ENCODE measurements at places on chromosomes 16 and 17.

GRCh38 chr17:77312786-77313599 lies 172.2 kb downstream of the SEC14L1 start:
- no peak for DNase-seq

GRCh38 chr16:84790301-84790700 lies 29.5 kb upstream of the CRISPLD2 start:
- no peak for DNase-seq

DNA sequence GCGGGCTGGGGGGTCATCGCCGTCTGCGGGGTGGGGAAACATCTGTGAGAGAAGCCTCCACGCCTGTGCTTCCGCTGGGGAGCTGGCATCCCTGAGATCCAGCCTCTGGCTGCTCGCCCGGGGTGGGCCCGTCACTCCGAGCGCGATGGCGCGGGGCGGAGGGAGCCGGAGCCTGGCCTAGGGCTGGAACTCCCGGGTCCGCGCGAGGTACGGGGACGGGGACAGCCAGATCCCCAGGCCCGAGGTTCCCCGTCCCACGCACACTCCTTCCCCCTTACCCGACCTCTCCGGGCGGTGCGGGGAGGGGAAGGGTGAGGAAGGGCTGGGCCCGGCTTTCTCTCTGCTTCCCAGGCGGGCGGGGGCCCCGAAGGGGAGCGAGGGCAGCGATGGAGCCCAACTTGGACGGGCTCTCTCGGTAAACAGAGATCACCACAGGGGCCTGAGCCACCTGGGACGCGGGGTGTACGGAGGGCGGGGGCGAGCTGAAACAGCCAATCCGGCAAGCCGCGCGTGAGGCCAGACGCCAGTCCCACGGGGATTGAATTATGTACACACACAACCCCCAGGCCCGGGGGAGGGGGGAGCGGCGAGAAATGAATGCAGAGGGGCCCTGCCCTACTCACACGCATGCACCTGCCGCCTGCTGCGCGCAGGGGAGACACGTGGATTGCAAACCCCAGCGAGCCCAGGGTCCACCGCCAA lies at the start of gene SLC16A11:
SLC16A11 (minus strand) TSS at position 596 of the 702 bp plus-strand sequence; CDS start at position 17, 579 bp downstream.
- no peak for DNase-seq

DNA sequence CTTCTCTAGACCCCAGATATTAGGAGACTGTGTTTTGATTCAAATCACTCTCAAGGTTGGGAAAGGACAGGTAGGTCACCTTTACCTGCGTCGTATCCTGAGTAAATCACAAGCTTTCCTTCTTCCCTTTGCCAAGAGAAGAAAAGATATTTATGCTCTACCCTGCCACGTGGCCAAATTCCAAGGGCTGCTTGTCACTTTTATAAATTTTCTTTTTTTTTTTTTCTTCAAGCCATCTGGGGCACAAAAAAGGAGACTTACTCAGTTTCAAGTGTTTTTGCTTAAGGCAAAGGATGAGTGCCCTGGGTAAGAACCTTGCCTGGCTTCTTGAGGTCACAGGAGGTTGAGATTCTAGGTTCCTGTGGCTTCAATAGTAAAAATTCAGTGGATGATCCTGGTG lies 285.1 kb downstream of the TMEM114 start:
- DNase-seq, result no peak

DNA sequence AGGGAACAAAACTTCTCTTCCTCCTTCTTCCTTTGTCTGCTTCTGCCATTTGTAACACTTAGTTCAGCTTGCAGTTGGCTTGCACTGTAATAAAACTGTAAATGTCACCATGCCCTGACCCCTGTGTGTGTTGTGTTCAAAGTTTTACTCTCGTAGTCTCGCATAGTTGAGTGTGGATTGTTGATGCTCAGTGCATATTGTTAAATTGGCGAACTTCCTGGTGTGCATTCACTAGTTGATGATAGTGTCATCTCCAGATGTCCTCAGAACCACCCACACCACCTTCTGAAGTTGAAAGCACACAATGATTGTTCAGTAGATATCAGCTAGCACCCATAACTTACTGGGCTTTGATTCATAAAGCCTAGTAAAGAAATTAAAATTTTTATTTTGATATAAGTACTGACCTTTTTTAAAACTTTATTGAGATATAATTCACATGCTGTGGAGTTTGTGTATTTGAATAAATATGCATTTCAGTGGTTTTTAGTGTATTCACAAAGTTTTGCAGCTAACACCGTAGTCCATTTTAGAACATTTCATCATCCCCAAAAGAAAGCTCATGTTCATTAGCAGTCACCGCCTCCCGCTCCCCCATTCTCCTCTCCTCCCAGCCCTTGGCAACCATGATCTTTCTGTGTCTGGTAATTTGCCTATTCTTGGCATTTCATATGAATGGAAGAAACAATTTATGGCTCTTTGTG lies 25.0 kb downstream of the USP10 start:
- no peak for DNase-seq

- no peak for DNase-seq
Measured at GRCh38 chr17:72270273-72270924, 149.6 kb downstream of the SOX9 start.

DNA sequence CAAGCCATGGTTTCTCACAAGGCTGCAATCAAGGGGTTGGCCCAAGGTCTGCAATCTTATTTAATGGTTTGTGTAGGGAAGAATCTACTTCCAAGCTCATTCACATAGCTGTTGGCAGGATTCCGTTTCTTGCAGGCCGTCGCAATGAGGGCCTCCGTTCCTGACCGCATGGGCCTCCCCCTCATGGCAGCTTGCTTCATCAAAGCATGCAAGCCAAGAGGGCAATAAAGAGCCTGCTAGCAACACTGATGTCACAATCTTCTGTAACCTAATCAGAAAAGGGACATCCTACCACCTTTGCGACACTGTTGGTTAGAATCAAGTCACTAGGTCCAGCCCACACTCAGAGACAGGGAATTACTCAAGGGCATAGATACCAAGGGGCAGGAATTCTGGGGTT lies 95.5 kb downstream of the CCT6B start:
- no peak for DNase-seq

DNA sequence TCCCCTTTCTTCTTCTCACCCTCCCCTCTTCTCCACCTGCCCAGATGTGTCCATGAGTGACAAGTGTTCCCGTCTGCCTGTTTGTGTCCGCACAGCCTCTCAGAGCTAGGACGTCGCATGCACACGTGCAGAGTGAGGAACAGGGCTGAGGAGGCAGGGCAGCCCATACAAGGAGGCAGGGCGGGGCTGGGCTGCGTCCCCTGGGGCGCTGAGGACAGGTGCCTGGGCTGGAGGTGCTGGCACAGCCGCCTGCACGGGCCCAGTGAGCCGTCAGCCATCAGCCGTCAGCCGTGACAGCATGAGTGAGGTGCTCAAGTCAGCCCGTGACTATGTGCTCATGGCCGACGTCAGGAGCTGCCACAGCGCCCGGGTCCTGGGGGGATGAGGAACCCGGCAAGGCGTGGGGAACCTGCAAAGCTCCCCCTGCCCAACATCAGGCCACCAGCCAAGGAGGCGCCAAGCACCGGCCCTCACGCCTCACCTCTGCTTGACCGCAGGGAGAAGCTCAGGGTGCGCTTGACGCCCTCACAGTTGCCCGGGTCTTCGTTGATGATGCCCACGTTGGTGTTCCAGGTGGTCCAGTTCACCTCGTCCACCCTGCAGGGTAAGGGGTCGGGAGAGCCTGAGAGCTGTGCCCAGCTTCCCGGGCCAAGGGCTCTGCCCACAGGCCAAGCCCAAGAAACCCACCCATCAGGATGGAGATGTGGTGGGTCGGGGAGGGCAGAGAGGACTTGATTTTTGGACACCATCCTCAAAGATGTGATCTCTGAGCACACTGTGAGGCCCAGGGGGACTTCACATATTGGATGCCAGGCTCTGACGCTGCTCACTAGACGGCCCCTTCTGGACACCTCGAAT lies 13.7 kb upstream of the TRPV3 start:
- no peak for DNase-seq

GRCh38 chr17:30389756-30390300 lies 11.1 kb downstream of the CPD start:
- no peak for DNase-seq

GRCh38 chr17:58006560-58006923 lies 504 bp downstream of the SRSF1 start:
- DNase-seq, result no peak

DNA sequence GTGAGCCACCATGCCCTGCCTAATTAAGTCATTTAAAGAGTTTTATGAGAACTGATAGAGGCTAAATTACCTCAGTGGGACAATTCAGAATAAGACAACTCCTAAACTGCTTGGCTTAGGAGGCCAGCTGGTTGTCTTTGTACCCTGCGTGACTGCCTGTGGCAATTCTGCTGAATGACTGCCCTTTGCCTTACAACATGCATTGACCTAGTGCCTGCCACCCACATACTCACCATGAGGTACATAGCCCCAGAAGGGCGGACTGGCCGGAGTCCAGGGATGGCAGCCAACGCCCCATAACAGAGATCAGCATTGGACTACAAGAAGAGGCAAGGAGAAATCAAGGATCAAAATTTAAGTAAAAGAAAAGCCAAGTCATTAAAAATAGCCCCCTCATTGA lies 7.3 kb downstream of the TAT start:
- DNase-seq, result no peak

DNA sequence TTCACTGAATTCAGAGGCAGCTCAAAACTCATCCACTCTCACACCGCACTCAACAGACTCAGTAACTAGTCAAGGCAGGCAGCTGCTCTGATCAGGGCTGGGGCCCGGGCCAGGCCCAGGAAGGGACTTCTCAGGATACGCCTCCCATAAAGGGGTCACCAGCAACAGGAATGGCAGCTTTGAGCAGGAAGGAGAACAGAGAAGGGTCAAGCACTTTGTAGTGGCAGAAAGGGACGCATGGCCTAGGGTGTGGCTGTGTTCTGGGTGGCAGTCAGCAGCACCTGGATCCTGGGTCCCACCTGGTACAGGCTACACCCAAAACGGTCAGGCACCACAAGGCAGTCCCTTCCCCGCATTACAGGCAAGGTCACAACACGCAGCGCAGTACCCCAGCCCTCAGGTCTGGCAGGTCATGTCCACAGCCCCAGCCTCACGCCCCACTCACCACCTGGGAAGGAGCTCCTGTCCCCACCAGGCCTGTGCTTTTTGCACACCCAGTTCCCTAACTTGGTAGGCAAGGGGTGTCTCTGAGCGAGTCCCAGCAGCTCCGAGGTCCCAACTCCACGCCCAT lies 99.7 kb downstream of the ZNF778 start:
- no peak for DNase-seq

- no peak for DNase-seq
Measured at GRCh38 chr17:68821860-68822696, 133.1 kb downstream of the ABCA8 start.

- peak; percentile 55 for DNase-seq
Measured at GRCh38 chr17:49365667-49366066, 3.6 kb upstream of the ZNF652 start.

- no peak for DNase-seq
Measured at GRCh38 chr16:73062743-73063733, 15.1 kb upstream of the ZFHX3 start.

DNA sequence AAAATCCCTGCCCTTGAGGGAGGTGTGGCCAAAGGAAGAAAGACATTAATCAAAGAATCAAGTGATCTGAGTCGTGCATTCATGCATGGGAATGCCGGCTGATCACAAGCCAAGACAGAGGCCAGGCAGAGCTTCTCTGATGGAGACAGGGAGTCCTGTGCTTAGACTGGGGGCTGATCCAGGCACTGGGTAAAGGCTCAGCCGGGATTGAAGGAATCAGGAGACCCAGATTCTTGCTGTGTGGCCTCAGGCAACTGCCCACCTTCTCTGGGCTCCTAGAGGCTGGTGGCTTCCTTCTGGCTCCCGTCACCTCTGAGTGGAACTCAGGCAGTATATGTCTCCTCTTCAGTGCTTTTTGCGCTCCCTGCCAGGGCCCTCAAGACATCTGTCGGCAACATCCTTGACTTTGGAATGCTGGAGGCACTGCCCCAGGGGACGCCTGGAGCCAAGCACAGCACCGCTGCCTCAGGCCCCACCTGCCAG lies 17.7 kb downstream of the RAI1 start:
- DNase-seq, result no peak

DNA sequence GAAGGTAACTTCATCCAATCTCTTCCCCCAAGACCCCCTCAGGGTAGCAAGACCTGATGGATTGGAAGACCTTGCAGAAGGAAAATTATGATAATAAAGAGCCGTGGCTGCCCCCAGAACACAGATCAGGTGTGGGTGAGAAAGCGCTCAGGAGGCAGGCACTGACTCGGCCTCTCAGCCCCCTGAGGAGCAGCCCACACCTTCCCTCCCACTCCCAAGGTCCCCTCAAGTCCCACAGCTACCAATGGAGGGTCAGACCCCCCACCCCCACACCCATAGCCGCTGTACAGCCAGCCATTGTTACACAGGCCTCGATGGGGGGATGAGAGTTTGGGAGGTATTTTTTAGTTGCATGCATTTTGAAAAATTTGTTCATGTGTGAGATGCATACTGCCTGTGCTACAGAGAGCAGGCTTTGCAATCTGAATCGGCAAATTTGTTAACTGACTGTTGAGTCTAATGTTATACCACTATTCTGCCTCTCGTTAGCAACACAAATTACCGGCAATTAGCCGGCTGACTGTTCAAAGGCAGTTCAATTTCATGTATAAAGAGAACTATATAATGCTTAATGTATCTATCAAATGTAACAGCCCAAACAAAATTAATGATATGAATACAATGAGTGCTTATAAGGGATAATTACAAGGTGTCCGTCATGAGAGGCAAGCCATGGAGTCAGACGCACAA lies 211.7 kb downstream of the C16orf78 start:
- DNase-seq, result no peak

- DNase-seq, result no peak
Measured at GRCh38 chr17:80941171-80941570, 50.5 kb upstream of the CHMP6 start.

DNA sequence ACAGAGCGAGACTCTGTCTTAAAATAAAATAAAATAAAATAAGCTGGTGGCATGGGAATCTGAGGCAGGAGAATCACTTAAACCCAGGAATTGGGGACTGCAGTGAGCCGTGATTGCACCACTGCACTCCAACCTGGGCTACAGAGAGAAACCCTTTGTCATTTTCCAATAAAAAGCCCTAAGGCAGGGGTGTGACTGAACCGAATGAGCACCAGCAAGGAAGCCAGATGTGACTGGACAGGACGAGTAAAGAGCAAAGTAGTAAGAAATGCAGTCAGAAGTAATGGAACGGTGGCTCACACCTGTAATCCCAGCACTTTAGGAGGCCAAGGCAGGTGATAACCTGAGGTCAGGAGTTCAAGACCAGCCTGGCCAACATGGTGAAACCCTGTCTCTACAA lies 3.8 kb upstream of the RPL23 start:
- no peak for DNase-seq

GRCh38 chr16:30557707-30557956 lies 542 bp downstream of the ZNF764 start:
- DNase-seq, result no peak

GRCh38 chr17:81178136-81179091 lies 12.4 kb upstream of the AATK start:
- no peak for DNase-seq

DNA sequence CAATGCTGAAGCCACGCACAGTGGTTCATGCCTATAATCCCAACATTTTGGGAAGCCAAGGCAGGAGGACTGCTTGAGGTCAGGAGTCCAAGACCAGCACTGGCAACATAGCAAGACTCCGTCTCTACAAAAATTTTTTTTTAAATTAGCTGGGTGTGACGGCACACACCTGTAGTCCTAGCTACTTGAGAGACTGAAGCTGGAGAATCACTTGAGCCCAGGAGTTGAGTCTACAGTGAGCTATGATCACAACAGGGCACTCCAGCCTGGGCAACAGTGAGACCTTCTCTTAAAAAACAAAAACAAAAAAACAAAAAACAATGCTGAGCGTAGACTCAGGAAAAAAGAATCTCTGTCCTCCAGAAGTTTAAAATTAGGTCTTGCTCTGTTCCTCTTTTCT lies 6.1 kb downstream of the GNA13 start:
- no peak for DNase-seq

GRCh38 chr17:42804918-42805367 lies 6.3 kb downstream of the CNTD1 start:
- DNase-seq, result no peak

Data from 8988T (cell line).